ENCODE measurements at places on chromosomes 16 and 17.

DNA sequence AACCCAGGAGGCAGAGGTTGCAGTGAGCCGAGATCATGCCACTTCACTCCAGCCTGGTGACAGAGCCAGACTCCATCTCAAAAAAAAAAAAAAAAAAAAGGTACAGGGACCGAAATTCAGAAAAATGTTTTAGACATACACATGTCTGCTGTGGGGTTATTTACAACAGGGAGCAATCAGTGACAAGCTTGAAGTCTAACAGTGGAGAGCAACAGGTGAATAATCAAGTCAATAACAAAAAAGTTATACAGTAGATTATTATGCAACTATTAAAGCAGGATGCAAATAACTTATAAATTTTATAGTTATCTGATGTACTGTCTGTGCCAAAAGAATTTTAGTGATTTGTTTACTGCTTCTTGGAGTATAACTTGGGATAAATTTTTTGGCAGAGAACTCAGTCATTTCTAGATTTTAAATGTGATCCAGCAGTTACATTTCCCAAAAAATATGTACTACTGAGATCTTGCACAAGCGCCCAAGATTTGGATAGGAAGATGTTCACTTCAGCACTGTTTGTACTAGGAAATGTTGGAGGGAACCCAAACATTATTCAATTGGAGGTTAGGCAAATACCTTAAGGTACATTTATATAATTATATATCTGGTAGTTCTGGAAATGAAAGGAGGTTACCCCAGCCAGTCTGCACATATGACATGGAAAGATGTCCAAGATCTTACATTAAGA lies 34.1 kb downstream of the EEF2K start:
- DNase-seq, result no peak

DNA sequence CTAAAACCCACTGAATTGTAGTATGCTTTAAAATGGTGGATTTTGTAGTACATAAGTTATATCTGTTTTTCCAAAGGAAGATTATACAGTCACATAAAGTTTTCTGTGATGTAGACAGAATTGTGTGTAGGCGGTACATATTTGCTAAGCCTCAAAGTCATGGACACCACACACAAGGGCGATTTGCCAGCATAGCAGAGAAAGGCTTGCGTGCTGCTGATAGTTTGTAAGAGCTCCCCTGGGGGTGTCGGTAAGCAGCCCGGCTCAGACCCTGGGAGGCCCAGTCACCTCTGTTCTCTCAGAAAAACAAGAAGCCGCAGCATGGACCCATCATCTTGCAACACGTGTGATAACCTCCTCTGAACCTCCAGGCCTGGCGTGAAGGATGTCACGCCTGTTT lies 38.3 kb upstream of the AKTIP start:
- no peak for DNase-seq

GRCh38 chr16:68236826-68237242 lies 907 bp upstream of the ESRP2 start:
- DNase-seq, result no peak

DNA sequence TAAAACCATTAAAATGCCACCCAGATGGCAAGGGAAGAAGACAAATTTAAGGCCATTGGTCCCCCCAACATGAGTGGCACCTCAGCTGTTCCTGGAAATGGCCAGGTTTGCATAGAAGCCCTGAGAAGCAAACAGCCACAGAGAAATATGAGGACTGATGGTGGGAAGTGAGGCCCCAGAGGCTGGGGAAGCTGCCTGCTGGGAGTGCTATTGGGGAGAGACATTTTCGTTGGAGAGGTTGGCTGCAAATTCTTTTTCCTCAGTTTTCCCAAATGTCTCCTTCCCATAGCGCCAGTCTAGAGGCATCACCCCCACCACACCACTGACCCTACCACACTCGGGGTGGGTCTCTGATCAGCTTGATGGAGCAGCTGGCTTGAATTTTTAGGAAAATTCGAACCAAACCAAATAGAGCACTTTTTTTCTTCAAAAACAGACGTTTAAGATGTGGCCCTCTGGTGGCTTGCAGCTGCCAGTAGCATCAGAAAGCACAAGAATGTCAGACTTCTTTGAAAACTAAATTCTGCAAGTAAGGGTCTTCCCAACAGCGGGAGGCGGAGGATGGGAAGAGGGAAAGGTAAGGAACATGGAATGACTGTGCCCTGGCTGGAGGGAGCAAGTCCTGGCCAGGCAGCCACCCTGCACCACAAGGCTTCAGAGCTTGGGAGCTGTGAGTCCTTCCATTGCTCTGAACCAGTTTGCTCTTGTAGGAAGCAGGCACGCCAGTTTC lies 13.2 kb upstream of the SLC12A3 start:
- DNase-seq, result no peak

- DNase-seq, result no peak
Observed at GRCh38 chr16:56547120-56547948, 17.5 kb upstream of the MT4 start.

- no peak for DNase-seq
Observed at GRCh38 chr17:65797809-65798208, 236.4 kb upstream of the AXIN2 start.

DNA sequence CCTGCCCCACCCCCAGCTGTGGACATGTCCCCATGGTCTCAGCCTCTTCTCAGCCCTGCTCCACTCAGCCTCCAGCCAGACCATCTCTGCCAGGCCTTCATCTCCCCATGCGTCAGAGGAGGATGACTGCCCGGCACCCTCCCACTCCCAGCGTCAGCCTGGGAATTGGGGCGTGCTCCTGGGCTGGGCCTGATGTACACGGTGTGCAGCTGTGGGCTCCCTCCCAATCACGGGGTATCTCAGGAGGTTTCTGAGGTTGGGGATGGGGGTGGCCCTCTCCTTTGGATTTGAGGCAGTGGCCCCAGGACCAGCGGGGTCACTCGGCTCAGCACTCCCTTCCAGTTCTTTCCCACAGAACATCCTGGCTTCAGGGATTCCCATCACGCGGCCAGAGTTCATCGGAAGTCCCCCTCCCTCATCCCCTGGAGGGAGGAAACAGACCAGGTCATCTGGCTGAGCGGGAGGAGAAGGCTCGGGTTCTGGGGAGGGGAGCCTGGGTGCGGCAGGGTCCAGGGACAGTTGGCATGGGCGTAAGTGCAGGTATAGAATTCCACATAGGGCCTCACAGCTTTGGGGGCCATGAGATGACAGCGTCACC lies 36.9 kb downstream of the SOCS3 start:
- DNase-seq, result no peak

Data from NCI-H774 (cell line).